SJCRH30 (cell line): ENCODE measurements at places on chromosomes 7 and 10. TPM values are rescaled to one million over a fixed set of nuclear protein-coding genes. Genes with fewer than 3 reads are reported as not detected.

GRCh38 chr7:26787701-26788100 lies 76.7 kb downstream of the SKAP2 start:
- H3K4me1 ChIP-seq, result peaks cover 5% of the 10 kb centered on the region
- no peak overlapping the region for H3K27ac ChIP-seq
- no peak overlapping the region for H3K4me3 ChIP-seq
- H3K27me3 ChIP-seq, result no peaks in the 10 kb centered on the region

- H3K4me3 ChIP-seq, result no peak overlapping the region
- H3K4me1 ChIP-seq, result peaks cover 44% of the 10 kb centered on the region
- DNase-seq, result peak; percentile 97
- H3K36me3 ChIP-seq, result no peaks in the 10 kb centered on the region
- H3K27ac ChIP-seq, result peak overlapping the region; percentile 90
- no peaks in the 10 kb centered on the region for H3K27me3 ChIP-seq
Measured at GRCh38 chr10:101266381-101267289, 37.4 kb upstream of the LBX1 start.

- peaks cover 9% of the 10 kb centered on the region; the same call in 1 of the 2 replicates for H3K36me3 ChIP-seq
- H3K27ac ChIP-seq, result peak overlapping the region; percentile 83
- peaks cover 36% of the 10 kb centered on the region for H3K4me1 ChIP-seq
- peak; percentile 91 for DNase-seq
Measured at GRCh38 chr7:24819916-24820689, 62.8 kb upstream of the GSDME start.

DNA sequence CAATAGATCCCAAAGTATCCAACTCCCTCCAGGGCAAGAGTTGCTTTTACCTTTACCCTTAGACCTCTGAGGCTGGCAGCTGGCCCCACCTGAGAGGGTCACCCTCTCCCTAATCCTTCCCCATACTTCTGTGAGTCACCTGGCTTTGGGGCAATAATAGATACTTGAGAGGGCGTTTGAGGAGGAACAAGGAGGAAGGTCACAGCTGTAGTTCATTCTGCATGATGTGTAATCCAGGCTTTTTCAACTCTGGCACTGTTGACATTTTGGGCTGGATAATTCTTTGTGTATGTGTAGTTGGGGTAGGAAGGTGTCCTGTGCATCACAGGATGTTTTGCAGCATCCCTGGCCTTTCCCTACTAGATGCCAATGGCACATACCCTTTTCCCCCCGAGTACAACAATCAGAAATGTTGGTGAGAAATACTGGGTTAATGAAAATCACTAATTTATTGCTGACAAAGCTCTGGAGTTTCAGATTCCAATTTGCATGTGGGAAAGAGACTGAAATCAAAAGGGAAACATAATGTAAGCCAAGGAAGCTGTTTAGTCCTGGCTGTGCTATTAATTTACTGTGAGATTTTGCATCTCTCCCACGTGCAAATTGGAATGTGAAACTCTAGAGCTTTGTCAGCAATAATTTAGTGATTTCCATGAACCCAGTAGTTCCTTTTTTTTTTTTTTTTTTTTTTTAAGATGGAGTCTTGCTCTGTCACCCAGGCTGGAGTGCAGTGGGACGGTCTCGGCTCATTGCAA lies 3.6 kb downstream of the BLVRA start:
- no peak overlapping the region for H3K4me3 ChIP-seq
- no peak for DNase-seq
- no peak overlapping the region for H3K27ac ChIP-seq
- no peaks in the 10 kb centered on the region for H3K36me3 ChIP-seq

DNA sequence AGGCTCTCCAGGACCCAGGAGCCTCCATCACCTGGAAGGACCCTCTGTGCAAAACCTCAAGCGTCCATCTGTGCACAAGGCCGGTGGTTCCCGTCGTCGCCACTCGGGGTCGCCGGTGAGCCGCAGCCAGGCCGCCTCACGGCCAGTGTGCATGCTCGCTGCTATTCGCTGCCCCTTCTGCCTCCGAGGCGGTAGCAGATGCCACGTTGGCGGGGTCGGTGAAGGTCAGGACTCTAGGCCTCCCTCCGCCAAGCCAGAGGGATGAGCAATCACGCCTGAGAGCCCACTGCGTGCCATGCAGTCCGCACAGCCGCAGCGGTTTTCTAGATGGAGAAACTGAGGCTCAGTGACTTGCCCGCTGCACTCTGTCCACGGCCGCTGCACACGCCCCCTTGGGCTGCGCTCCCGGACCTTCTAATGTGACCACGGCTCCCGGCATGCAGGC lies 5.7 kb downstream of the UPK3B start:
- no peaks in the 10 kb centered on the region for H3K36me3 ChIP-seq
- peak; percentile 54 for DNase-seq
- H3K4me3 ChIP-seq, result no peak overlapping the region

IGFBP3 gene
- 0.56 TPM in 1 of 2 replicates, not detected in the other for total RNA-seq

FAM221A gene
- 1.5 and 1.8 TPM in 2 replicates for total RNA-seq

- peaks cover 19% of the 10 kb centered on the region for H3K36me3 ChIP-seq
- no peaks in the 10 kb centered on the region for H3K27me3 ChIP-seq
- H3K4me3 ChIP-seq, result peak within 1 kb of the TSS; percentile 85
- peak; percentile 99 for DNase-seq
- H3K27ac ChIP-seq, result peak within 1 kb of the TSS; percentile 56
Measured at GRCh38 chr10:102245082-102245931, at the start of gene GBF1. Gene GBF1, plus strand, starts transcription at chr10:102245532. Its CDS starts 13,407 bp downstream, at chr10:102258939.

DNA sequence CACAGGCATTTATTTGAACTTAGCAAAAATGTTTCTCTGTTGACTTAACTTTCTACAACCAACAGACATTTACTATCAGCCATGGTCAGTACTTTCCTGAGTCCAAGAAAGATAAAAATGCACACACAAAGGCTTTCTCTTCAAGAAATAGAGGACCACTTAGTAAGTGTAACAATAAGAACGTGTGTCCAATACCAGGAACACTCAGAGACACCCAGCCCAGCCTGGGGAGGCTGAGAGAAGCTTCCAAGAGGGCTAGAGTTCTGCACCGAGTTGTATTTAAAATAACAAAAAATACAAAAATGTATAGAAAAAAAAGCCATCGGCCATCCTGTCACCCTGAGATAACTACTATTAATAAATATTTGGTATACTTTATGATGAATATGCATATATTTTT lies 35.8 kb downstream of the VSTM4 start:
- no peaks in the 10 kb centered on the region for H3K27me3 ChIP-seq
- no peaks in the 10 kb centered on the region for H3K36me3 ChIP-seq
- no peak for DNase-seq

DNA sequence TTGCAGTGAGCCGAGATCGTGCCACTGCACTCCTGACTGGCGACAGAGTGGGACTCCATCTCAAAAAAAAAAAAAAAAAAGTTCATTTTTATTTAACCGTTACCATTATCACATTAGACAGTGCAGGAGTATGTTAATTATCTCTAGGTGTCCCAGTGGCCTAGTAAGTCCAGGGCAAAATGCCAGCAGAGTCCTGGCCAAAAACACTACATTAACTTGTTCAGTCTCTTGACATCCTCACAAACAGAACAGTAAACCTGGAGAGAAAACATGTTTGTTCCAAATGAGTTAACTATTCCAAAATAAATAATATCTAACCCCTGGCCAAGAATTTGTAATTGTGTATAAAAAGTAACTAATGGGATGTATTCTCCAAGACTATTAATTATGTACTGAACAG lies 43.2 kb downstream of the PTPRZ1 start:
- H3K27ac ChIP-seq, result no peak overlapping the region
- H3K4me1 ChIP-seq, result peaks cover 10% of the 10 kb centered on the region; the same call in 1 of the 2 replicates
- H3K4me3 ChIP-seq, result no peak overlapping the region
- DNase-seq, result no peak
- H3K36me3 ChIP-seq, result no peaks in the 10 kb centered on the region
- no peaks in the 10 kb centered on the region for H3K27me3 ChIP-seq

DNA sequence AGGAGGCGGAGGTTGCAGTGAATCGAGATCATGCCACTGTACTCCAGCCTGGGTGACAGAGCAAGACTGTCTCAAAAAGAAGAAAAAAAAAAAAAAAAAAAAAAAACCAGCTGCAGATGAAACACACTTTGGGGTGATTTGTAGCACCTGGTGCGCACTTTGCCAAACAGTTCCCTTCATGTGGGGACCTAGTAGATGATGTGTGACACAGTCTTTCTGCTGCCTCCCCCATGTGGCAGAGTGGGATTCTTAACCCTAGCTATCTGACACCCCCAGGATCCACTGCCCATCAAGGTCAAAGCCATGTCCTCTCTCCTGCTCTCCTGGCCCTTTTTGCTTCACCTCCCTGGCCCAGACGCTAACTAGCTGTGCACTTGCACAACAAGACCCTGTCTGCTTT lies 52.1 kb upstream of the PDZD8 start:
- no peak overlapping the region for H3K27ac ChIP-seq
- H3K36me3 ChIP-seq, result no peaks in the 10 kb centered on the region
- DNase-seq, result no peak
- H3K4me3 ChIP-seq, result no peak overlapping the region
- no peaks in the 10 kb centered on the region for H3K4me1 ChIP-seq
- no peaks in the 10 kb centered on the region for H3K27me3 ChIP-seq

CPSF4 gene
- 58.9 and 76.8 TPM in 2 replicates for total RNA-seq

- DNase-seq, result peak; percentile 77
- H3K4me3 ChIP-seq, result peak overlapping the region; percentile 92
- peaks cover 12% of the 10 kb centered on the region for H3K36me3 ChIP-seq
- peaks cover 24% of the 10 kb centered on the region for H3K4me1 ChIP-seq
- no peaks in the 10 kb centered on the region for H3K27me3 ChIP-seq
Measured at GRCh38 chr7:90596671-90597562, 796 bp downstream of the CDK14 start.

DNA sequence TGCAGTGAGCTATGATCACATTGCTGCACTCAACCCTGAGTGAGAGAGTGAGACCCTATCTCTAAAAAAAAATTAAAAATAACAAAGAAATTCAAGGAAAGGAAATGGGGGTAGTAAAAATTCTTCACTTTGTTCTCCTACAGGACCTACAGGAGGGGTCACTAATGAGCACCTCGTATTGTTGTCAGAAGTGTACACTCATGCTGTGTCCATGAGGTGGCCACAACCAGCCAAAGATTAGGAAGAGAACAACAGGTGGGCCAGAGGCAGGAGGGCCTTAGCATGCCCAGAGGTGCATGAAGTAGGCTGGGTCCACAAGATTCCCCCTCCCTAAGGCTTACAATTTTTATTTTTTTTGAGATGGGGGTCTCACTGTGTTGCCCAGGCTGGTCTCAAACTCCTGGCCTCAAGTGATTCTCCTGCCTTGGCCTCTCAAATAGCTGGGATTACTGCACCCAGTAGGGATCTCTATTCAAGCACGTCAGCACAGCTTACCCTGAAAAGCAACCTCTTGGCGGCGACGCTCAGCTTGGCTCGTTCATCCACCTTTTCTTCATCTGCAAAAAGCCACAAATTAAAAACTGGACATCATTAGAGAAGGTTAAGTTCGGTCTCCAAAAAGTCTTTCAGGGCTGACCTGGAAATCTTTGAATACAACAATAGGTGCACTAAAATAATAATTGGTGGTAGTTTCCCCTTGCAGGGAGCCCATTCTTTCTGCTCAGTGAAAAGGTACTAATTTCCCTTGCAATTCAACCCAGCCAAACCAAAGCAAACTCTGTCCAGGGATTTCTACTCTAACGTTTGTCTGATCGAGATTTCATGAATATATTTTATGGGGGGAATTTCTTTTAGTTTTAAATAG lies 104.4 kb downstream of the SVIL start:
- H3K27ac ChIP-seq, result no peak overlapping the region
- H3K36me3 ChIP-seq, result peaks cover 25% of the 10 kb centered on the region
- no peaks in the 10 kb centered on the region; the same call in 1 of the 2 replicates for H3K4me1 ChIP-seq
- H3K4me3 ChIP-seq, result no peak overlapping the region
- no peak for DNase-seq

DNA sequence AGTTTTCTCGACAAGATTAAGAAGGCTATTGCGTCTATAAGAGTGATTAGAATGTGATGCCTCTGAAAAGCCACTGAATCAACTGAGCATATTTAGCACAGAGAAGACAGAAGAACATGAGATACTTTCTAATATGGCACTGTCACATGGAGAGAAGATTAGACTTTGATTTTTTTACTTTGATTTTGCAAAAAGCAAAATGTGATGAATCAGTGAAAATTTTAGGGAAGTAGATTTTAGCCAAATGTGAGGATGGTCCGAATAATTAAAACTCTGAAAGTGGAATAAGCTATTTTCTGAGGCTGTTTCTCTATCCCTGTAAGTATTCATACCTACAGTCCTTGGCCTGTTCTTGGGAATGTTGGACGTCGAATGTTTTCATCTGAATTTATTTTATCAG lies 11.8 kb downstream of the MDFIC start:
- DNase-seq, result no peak
- H3K27me3 ChIP-seq, result no peaks in the 10 kb centered on the region
- H3K27ac ChIP-seq, result no peak overlapping the region
- H3K4me3 ChIP-seq, result no peak overlapping the region

- H3K4me3 ChIP-seq, result no peak overlapping the region
- DNase-seq, result no peak
- no peak overlapping the region for H3K27ac ChIP-seq
- no peaks in the 10 kb centered on the region for H3K27me3 ChIP-seq
- no peaks in the 10 kb centered on the region for H3K4me1 ChIP-seq
Measured at GRCh38 chr7:77907281-77907680, 108.7 kb downstream of the PHTF2 start.

CAMK2B gene
- total RNA-seq, result 0.84 and 2.4 TPM in 2 replicates

FUOM gene
- total RNA-seq, result not detected in 2 replicates

- H3K4me3 ChIP-seq, result peak overlapping the region; percentile 9; the same call in 1 of the 2 replicates
- H3K27me3 ChIP-seq, result no peaks in the 10 kb centered on the region
- H3K4me1 ChIP-seq, result no peaks in the 10 kb centered on the region
- H3K27ac ChIP-seq, result no peak overlapping the region
- DNase-seq, result peak; percentile 35
- no peaks in the 10 kb centered on the region for H3K36me3 ChIP-seq
Measured at GRCh38 chr7:20816372-20816959, 29.8 kb upstream of the SP8 start.

- H3K36me3 ChIP-seq, result no peaks in the 10 kb centered on the region
- no peak overlapping the region for H3K27ac ChIP-seq
- no peaks in the 10 kb centered on the region for H3K4me1 ChIP-seq
Measured at GRCh38 chr10:60182691-60183090, 207.0 kb downstream of the ANK3 start.

DNA sequence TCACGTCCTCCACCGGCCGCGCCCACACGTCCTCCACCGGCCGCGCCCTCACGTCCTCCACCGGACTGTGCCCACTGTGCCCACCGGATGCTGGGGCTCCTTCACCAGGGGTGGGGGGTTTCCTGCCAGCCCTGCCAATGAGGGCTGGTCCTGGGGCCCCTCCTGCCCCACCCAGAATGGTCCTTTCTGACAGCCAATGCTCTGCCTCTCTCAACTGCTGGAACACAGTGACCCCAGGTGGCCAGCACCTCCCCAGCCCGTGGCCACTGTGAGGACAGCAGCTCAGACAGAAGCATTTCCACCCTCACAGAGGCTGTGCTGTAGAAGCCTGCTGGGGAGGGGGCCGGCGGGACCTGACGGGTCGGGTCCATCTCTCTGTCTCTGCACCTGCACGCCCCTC lies 90.1 kb upstream of the DNAAF5 start:
- no peaks in the 10 kb centered on the region; the same call in 1 of the 2 replicates for H3K4me1 ChIP-seq
- no peak overlapping the region for H3K27ac ChIP-seq
- no peaks in the 10 kb centered on the region for H3K36me3 ChIP-seq

AKR1C1 gene
- 2.7 and 3.6 TPM in 2 replicates for total RNA-seq

NKX1-2 gene
- 0.24 and 0.56 TPM in 2 replicates for total RNA-seq

GRCh38 chr7:102318482-102318971 lies 31.9 kb downstream of the SH2B2 start:
- no peaks in the 10 kb centered on the region for H3K4me1 ChIP-seq
- no peak for DNase-seq
- H3K27me3 ChIP-seq, result no peaks in the 10 kb centered on the region
- H3K4me3 ChIP-seq, result no peak overlapping the region
- peaks cover 57% of the 10 kb centered on the region for H3K36me3 ChIP-seq

ZNF503 gene
- 1.8 and 1.9 TPM in 2 replicates for total RNA-seq
